Psoas muscle (tissue), 8 donors: ENCODE measurements at places on chromosomes 13 and 19. TPM values are rescaled to one million over a fixed set of nuclear protein-coding genes. Genes with fewer than 3 reads are reported as not detected.

DNA sequence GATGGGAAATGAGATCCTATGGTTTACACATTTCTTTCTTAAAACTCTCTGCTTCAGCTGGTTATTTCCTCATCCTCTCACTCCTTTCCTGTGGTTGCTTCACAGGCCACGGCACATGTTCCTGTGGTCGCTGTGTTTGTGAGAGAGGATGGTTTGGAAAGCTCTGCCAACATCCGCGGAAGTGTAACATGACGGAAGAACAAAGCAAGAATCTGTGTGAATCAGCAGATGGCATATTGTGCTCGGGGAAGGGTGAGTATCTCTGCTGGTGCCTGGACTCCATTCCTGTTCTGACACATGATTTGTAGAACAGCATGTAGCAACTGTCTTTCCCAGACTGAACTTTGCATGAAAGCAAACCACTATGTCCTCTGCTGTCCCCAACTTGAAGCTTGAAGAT, 254.2 kb downstream of the ITGBL1 start:
- DNase-seq: no peak

Gene ATXN8OS
- not detected for total RNA-seq

DNA sequence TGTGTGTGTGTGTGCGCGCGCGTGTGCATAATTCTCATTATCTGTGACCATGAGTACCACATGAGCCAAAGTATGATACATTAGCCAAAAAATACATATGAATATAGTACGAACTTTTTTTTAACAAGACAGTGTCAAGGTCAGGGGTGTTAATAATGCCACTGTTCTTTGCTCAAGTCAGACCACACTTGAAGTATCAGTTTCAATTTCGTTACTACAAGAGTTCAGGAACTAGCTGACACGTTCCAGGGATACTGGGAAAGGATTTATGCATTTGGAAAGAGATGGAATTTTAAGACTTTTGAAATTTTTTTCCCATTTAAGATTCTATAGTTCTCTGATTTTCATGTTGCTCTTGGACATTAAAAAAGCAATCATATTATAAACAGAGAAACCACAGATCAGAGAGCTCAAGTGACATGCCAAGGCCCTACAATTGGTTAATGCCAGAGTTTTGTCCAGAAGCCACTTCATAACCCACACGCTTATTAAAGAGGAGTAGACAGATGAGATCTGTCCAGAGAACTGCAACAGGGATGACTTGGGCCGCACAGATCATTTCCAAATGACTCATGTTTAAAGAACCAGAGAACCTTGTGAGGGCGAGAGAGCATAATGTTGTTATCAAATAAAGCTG, 718.8 kb upstream of the SGCG start:
- no peak for DNase-seq

Gene ZNF223
- 0.52 TPM for total RNA-seq

Gene SLAIN1
- 6.6 TPM for total RNA-seq

Gene ERICH6B
- not detected for total RNA-seq
